ENCODE measurements at places on chromosomes 5 and 9.

- no peak for DNase-seq
These were observed 854.8 kb upstream of the ARRDC3 start for GRCh38 chr5:92237896-92238295.

DNA sequence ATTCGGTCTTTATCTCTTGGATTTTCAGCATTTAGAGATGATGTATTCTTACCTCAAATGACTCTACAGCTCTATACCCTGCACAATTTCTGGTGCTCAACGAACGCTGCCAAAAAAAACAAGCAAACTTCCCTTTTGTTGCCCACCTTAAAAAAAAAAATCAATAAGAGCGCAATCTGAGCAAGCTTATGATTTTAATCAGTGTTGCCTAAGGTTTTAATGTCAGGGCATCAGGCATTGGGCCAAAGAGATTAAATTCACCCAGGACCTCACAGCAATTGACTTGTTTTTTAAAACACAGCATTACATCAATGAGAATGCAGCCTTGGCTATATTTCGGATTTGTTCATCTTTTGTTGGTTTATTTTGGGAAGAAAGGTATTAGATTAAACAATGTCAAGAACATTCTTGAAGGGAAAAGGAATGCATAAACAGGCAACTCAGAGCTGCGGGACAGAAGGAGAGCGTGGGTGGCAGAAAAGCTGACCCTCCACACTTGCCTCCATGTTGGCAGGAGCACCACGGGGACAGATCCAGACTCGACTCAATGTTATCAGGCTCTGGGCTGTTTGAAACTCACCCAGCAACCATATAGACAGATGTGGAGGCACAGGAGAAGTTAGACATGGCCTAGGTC, 127.5 kb upstream of the DAPK1 start:
- DNase-seq = no peak

- no peak for DNase-seq
These were observed 176.4 kb downstream of the CD180 start for GRCh38 chr5:67020096-67020615.

DNA sequence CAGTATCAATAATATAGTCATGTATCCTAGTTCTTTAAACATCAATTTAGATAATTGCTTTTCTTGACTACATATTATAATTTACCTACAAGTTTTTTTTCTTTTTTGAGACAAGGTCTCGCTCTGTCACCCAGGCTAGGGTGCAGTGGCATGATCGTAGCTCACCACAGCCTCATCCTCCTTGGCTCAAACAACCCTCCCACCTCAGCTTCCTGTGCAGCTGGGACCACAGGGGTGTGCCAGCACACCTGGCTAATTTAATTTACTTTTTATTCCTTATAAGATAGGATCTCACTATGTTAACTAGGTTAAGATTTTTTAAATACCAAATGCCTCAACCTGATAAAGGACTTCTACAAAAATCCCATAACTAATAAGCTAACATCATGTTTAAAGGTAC, 21.1 kb downstream of the UIMC1 start:
- DNase-seq = no peak

DNA sequence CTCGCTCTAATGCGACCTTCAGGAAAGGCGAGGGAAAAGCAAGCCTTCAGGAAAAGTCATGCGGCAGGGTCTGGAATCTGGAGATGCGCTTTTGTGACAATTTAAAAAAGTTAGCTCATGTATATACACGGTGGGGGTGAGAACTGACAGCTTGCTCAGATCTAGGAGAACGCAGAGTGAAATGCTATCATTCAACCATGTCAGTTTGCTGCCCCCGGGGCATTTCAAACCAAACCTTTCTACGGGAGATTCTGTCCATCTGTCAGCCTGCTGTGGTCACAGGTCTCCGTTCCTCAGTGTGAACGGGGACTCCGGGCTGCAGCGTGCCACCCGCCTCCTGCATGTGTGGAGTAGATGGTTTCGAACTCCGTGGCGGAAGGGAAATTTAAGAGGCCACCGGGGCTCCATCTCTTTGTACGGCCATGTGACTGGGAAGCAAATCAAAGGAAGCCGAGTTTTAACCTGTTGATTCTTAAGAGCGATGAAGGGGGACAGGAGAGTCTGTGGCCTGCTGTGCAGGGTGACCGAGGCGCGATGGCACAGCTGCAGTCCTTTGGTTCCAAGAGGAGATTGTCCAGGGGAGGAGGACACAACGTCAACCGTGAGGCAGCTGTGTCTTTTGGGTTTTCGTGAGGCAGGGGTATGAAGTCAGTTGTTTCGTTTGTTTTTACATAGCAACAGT, 45.9 kb downstream of the OTULIN start:
- no peak for DNase-seq

DNA sequence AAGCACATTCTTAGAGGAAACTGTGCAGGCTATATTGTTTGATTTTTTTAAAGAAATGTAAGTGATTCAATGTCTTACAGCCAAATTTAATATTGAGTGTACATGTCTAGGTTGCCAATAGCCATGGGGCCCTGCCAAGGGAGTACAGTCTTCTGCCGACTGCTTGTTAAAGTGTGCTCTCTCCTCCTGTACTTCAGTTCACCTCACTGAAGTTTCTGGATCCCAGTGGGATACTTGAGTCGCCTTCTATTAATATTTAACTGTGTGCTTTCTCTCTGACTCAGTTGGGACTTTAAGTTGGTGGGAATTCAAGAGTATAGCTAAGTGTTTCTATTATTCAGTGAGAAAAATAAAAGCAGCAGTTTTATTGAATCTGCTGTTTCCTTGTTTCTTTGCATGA, 44.5 kb upstream of the C5orf47 start:
- DNase-seq = no peak

- DNase-seq = peak; percentile 35
These were observed 64.0 kb downstream of the CARTPT start for GRCh38 chr5:71782771-71783770.

DNA sequence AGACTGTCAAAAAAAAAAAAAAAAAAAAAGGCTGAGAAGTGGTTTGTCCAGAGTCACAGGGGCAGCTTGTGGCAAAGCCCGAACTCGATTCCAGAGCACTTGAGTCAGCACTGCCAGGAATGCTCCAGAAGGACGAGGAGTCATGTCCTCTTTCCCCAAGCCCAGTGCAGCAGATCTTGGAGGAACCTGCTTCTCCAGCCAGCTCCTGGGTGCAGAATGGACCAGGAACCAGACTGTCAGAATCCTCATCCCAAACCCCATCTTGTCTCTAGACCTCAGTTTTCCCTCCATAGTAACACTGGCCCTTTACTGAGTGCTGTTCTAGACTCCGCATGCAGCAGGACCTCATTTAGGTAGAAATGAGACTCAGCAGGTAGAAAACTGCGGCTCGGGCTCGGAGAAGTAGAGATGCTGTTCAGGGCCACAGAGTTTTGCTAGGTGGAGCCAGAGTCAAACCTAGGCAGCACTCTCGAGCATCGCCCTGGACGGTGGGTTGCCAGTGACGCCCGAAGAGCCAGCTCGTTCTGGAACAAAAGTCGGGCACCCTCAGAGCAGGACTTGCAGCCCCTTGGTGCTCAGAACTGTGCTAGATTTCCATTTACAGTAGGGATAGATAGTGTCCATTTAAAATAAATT, 15.4 kb downstream of the CD74 start:
- no peak for DNase-seq

- DNase-seq = no peak
These were observed 35.5 kb upstream of the CDKN2B start for GRCh38 chr9:22044583-22044982.

DNA sequence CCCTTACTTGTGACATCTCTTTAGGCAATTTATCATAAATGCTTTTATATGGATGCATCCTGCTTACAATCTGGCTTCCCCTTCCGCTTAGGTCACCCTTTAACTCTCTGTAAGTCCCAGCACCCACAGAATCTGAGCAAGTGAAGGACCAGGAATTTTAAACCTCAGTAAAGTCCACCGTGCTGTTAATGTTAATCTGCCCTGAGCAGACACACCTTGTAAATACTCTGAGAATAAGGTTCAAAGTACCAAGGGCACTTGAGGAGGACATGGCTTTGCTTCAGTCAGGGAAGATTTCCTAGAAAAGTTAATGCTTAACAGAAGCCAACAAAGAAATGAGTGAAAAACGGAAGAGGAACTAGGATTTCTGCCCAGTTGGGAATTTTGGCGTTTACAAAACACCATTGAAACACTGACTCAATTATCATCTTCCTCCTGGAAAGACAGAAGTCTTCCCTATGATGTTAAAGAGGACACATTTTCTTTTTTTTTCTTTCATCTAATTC, 26.4 kb upstream of the TTC39B start:
- no peak for DNase-seq

DNA sequence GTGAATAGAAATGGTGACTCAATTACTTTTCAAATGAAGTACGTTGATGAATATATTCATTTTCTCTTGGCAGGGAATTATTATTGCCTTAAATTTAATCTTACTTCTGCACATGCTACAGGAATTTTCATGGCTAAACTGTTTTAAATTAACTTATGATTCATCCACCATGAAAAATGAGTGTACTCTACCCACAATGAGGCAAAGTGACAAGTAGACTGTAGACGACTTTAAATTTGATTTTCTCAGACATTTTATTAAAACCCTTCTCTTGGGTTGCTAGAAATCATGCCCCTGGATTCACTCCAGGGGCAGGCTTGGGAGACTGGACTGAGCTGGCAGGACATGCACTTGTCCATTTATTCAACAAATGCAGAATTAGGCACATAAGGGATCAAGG, 23.5 kb upstream of the ERAP2 start:
- DNase-seq = no peak

GRCh38 chr9:72480921-72481320, 40.5 kb upstream of the TMC1 start:
- DNase-seq = no peak

DNA sequence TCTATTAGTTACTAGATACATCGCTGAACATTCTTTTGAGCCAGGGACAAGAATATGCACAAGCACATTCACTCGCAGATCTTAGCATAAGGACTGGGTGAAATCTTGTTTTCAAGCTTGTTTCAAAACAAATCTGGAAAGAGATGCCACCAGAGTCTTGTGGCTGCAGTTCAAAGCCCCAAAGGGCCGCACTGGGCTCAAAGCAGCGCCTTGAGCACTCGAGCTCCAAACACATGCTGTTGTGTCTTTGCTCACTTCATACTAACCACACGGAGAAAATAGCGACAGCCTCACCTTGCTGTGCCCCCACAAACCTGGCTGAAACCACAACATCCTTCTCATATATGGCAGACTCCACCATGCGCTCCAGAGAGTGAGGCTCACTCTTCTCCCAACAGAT, 34.2 kb upstream of the IL7R start:
- DNase-seq = no peak

DNA sequence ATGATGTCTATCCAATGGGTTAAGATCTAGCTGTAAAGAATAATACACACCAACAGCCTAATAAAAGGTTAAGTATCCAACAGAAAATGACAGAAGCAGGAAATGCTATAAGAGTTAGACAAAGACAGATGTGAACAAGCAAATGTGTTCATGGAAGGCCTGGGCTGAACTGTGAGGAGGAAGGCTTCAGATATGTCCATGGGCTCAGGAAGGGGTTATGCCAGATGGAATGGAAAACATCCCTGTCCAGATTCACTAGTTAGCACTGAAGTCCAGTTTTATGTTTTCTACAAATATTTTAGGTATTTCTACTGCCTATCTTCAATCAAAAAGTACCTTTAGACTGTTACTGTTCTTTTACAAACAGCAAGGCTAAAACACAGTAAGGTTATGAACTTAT, 27.1 kb downstream of the ERAP1 start:
- no peak for DNase-seq

GRCh38 chr9:88049677-88050307, 75.5 kb upstream of the CDK20 start:
- DNase-seq = no peak

GRCh38 chr5:77990020-77990419, 213.9 kb upstream of the TBCA start:
- no peak for DNase-seq

- no peak for DNase-seq
These were observed 72.5 kb upstream of the UBTD2 start for GRCh38 chr5:172356047-172356446.

DNA sequence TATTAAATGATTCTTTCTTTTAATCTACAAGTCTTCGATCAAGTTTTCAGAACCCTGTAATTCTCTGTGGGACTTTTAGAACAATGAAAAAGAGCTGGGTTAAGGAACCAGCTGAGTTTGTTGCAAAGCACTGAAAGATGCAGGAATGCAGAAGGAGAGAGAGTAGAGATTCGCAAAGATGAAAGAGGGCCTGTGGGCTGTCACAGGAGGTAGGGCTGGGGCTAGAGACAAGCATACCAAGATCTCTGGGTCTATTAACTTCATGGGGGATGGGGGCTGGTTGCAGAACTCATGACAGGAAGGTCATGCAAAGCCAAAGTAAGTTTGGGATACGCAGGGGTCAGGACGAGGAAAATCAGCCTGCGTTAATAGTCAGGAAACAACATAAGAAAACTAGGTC, 81.8 kb downstream of the LURAP1L start:
- DNase-seq = no peak

GRCh38 chr5:107277485-107278125, 393.1 kb downstream of the EFNA5 start:
- DNase-seq = no peak

DNA sequence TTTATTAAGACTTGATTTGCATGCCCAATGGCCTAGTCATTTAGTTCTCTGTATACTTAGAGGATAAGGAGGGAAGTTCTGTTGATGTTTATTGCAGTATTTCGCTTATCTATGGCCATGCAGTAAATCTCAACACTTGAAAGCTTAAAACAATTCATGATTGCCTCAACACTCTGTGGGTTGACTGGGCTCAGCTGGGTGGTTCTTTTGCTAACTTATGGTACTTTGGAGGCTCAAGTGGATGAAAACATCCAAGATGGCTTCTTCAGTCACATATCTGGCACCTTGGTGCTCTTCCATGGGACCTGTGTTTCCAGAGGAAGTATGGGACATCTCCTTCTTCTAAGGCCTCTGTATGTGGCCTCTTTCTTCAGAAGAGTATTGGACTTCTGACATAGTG, 10.3 kb upstream of the ROR2 start:
- no peak for DNase-seq

DNA sequence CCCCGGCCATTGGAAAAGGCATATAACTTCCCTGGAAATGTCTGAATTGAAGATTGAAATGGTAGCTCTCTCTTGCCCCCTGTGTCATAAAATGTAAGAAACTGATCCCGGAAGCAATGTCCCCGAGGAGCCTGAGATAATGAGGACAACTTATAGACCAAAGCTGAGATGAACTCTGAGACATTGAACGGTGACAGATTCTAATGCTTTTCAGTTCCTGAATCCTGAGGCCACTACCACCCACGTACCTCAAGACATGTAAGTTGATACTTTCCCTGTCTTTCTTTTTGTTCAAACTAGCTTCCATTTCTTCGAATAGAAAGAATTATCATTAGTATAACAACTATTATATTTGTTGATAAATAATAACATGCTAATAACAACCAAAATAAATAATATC, 51.0 kb downstream of the KIF4B start:
- DNase-seq = no peak

- DNase-seq = no peak
These were observed 72.1 kb upstream of the RASA1 start for GRCh38 chr5:87195616-87196015.

DNA sequence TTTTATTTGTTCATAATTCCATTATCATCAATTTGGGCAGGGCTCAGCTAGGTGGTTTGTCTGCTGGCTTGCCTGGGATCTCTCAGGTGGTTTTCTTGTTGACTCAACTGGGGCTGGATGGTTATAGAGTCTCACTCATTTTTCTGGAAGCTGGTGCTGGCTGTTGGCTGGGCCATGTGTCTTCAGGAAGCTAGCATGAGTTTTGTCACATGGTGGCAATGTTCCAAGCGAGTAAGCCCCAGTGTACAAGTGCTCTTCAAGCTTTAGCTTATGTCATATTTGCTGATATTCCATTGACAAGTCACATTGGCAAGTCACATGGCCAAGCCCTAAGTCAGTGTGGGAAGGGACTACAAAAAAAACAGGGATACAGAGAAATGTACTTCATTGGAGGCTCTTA, 2.3 kb upstream of the RASEF start:
- no peak for DNase-seq

All from 8988T (cell line).